ENCODE measurements at places on chromosomes 2 and 18. TPM values are rescaled to one million over a fixed set of nuclear protein-coding genes. Genes with fewer than 3 reads are reported as not detected.

Gene KANSL1L
- total RNA-seq = 36.3 TPM

Gene CCDC85A
- 22.2 TPM for total RNA-seq

Gene PLCL1
- total RNA-seq = 7.7 TPM

Gene STPG4
- not detected for total RNA-seq

Gene PJVK
- 2.3 TPM for total RNA-seq

Gene ALPG
- total RNA-seq = 0.49 TPM

Gene SERPINB7
- total RNA-seq = 0.29 TPM

DNA sequence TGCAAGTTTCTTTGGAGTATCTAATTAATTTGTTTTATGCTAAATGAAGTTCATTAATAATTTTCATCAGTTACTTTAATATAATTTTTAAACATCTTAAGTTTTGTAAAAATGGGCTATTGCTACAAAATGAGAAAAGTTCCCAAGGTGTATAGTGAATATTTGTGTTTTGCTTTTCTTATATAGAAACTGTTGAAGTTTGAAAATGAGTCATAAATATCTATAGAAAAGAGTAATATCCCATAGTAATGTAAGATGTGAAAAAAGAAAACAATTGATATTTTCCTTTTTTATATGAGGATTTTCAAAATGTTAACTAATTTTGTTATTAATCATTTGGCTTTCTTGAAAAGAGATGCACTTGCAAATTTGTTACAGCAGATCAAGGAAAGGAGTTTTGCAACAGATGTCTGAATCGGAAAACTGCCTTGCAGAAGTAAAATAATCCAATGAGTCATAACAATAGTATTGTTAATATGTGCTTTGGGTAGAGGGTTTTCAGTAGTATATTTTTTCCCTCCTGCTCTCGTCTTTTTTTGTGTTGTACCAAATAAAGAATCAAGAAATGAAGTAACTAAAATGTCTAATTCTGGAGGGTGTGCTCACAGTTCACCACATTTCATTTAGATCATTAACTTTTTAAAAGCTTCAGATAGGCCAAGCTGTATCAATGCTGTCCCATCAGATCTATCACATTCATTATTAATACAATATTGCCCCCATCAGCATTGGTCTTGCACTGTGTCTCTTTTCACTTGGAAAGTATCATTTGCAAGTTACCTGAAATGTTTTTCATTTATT, 15.5 kb downstream of the DUSP19 start:
- DNase-seq = no peak

GRCh38 chr18:26491194-26491816, 57.0 kb downstream of the KCTD1 start:
- no peak for DNase-seq

GRCh38 chr2:39898934-39899333, 119.9 kb upstream of the THUMPD2 start:
- DNase-seq = no peak

- DNase-seq = no peak
Observed at GRCh38 chr2:64119369-64119768, 24.9 kb downstream of the PELI1 start.

DNA sequence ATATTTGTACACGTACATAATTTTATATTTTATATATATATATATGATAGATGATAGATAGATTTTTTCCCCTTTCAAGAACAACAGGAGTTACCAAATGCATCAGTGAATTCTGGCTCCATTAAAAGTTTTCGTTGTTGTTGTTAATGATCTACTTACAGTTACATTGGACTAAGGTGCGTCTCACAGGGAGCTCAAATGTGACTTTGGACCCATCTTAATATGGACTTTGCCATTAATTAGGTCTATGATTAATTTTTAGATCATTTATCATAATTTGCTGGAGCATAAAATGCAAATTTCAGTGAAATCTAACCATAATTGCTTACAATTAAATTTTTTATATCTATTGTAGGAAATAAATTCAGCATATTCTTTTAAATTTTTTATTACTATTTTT, 261.6 kb downstream of the NRXN1 start:
- no peak for DNase-seq

DNA sequence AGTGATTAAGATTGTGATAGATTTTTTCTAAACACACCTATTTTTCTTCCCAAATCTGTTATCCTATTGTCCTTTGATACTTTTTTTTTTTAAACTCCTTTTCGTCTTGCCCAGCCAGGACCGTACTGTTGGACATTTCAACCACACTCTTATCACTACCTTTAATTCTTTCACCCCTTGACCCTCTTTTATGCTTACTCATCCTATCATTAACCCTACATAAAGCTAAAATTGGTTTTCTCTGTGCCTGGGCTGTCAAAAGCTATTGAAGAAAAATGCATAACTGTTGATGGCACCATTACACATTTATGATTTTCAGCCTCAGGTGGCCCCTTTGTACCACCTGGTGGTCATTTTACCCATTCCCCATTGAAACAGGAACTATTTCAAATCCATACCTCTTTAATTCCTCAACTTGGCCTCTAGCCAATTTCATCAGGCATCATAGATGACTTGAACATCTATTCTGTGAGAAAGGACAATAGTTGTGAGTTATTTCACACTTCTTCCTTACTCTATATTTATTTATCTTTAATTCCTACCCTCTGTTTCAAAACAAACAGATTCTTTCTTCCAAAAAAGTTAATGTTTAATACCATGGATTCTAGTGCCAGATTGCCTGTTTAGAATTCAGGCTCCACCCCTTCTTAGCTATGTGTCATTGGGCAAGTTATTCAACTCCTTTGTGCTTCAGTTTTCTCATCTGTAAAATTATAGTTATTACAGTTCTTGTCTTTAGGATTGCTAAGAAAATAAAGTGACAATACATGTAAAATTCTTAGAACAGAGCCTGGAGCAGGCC, 258.6 kb downstream of the CAMKMT start:
- DNase-seq = no peak

DNA sequence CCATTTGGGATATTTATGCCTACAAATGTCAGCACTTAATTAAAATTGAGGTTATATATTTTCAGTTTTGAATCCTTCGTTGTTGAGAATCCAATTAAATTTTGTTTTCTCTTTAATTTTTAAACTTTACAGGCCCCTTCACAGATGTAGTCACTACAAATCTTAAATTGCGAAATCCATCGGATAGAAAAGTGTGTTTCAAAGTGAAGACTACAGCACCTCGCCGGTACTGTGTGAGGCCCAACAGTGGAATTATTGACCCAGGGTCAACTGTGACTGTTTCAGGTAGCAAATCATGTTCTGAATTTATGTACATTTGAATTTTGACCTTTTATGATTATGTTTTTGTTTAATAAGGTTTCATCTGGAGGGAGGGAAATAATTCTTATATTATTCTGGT, 17.9 kb downstream of the VAPA start:
- no peak for DNase-seq

- no peak for DNase-seq
Observed at GRCh38 chr2:140577453-140577852, 1553.4 kb downstream of the LRP1B start.

All from upper lobe of right lung (tissue), 1 donor.